ENCODE measurements at places on chromosomes 12 and 14.

DNA sequence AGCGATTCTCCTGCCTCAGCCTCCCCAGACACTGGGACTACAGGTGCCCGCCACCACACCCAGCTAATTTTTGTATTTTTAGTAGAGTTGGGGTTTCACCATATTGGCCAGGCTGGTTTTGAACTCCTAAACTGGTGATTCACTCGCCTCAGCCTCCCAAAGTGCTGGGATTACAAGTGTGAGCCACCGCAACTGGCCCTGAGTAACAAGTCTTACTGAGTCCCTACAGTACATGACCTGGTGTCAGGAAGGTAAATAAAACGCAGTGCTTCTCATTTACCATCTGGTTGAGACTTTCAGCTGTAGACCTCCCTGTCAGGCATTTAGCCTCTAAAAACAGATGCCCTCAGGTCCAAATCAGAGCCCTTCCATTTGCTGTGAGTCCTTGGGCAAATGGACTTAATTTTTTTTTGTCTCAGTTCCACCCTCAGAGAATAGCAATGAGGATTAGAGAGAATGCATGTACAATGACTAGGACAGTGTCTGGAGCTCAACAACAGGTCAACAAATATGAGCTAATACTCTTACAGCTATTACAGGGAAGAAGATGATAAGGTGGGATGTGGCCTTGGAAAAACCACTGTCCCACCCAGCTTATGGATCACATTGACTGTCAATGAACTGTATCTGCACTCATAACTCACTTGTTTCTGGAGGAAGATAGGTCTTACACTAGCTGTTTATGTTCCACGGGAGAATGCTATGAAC, 70.5 kb downstream of the PHLDA1 start:
- DNase-seq, result no peak

DNA sequence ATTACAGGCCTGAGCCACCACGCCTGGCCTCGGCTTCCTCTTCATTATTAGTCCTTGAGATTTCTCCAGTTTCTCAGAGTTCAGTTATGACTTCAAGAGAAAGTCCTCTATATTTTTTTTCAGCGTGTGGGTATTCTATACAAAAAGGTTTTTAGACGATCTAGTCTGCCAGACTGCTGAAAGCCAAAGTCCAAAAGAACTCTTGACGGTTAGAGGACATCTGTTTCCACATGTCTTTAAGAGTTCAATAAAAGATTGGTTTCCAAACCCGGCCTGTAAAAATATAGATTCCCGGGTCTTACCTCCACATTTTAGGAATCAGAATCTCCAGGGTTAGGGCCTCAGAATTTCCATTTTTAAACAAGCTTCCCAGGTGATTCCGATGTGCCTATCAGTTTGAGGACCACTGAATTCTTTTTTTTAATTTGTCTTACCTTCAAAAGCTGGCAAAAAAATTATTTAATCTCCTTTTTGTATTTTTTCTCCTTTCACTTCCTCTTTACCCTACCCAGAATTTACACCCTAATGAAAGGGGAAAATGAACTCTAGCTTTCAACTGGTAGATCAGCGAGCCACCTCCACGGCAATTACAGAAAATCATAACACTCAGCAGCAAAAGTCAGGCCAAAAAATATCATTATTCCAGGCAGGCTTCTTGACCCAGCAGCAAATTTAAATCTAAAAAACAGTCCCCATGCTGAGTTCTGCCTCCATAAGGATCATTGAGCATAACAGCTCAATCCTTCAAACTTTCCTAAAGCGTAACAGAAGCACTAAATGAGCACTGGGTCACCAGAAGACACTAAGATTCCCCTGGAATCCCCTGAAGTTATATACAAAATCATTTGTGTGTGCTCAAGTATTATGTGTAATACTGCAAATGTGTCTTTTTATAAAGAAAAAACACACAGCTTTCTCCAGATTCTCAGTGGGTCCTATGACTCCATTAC, 8.7 kb downstream of the NT5DC3 start:
- DNase-seq, result no peak

GRCh38 chr12:12176402-12176801, 90.4 kb downstream of the LRP6 start:
- no peak for DNase-seq

DNA sequence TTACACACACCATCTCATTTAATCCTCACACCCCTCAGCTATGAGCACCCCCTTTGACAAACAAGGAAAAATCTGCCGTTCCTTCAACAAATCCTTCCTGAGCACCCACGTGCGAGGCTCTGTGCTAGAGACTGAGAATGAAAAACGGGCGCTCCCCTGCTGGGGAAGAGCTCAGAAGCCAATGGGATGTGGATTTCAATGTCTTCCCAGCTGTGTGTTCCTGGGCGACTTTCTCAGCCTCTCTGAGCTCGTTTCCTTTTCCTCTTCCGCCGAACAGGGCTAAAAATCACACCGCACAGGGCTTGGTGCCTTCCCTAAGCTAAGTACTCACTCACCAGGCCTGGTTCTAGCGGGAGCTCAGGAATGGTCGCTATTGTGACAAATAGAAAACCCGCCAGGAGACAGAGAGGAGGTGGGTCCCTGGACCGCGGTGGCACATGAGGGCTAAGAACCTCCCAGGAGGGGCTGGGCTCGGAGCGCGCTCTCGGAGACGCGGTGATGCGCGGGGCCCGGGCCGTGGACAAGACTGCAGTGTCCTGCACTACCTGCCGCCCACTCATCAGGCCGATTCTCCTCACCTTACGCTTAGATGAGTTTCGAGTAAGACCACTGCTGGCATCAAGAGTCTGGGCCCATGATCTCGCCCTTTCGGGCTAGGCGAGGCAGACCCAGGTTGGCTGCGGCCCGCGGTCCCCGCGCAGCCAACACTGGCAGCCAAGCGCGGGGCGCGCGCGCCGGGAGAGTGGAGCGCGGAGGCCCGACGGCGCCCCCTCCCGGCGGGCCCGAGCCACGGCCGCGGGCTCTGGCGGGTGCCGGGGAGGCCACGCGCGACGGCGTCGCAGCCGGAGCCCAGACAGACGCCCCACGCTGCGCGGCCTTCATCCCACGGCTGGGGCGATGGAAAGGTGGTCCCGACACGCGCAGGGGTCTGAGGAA, 17.0 kb downstream of the ZDHHC22 start:
- peak; percentile 17 for DNase-seq

GRCh38 chr12:125105600-125105999, 40.4 kb downstream of the AACS start:
- DNase-seq, result no peak

- no peak for DNase-seq
Observed at GRCh38 chr14:60705100-60705499, 19.1 kb downstream of the SIX4 start.

DNA sequence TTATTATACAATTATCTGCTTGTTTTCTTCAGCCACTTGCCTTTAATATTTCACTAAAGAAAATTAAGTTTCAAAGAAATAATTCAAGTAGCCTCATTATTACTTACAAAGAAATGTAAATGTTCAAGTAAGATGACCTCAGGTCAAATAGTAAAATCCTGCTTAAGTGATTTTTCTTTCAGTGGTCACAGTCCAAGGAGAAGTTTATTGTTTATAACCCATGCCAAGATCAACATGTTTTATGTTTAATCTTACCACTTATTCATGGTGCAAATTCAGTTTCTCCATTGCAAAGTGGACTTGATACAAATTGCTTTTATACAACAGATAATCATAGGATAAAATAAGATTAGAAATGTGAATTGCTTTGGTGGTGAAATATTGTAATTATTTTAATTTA, 370.2 kb upstream of the FLRT2 start:
- peak; percentile 18 for DNase-seq

Data from fibroblast of lung (primary cell).